ENCODE measurements at places on chromosomes 7 and 10.

GRCh38 chr10:117374506-117375359, 507 bp downstream of the PDZD8 start:
- peak; percentile 15 for DNase-seq

DNA sequence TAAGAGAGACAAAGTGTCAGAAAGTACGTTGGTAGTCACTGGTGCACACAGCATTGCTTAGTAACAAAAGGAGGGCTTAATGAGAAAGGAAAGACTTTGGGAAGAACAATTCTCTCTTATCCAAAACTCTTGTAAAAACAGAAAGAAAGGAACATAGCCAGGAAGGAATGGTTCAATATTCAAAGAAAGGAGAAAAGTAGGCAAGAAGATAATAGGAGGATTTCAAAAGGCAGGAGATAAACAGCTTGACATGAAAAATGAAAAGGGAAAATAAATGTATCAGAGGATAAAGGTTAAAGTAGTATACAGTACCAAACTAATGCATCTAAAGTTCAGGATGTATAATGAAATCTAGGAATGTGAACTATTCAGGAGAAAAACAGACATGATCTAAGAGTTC, 20.1 kb downstream of the ZFAND4 start:
- DNase-seq = no peak

GRCh38 chr7:90180011-90180585, 25.8 kb downstream of the STEAP1 start:
- no peak for DNase-seq

DNA sequence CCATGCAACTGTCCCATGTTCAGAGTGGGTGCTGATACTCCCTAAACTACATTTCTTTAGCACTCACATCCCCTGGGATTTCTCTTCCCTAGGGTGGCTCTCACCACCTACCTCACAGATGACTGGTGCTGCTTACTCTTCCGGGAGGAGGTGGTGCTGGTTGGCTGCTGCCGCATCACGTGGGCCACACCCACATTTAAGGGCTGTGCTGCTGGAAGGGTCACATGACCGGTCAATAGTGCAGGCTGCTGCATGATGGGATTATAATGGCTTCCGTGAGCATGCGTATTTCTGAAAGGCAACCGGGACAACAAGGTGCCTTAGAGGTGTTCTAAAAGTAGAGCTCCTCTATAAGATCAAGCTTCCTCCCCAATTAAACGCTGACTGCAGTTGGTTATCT, 76.8 kb downstream of the CLEC2L start:
- no peak for DNase-seq

DNA sequence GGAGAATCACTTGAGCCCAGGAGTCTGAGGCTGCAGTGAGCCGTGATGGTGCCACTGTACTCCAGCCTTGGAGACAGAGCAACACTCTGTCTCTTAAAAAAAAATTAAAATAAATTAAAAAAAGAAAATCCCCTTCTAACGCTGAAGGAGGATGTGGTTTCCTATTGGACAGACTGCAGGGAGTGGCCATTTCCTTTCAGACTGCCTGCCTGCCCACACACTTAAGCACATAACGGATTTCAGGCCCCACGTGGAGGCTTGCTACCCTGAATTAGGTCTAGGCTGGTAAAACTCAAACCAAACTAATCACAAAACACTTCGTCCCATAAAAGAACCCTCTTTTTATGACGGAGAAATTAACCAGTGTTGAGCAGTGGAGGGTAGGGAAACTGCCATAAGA, 34.0 kb downstream of the GATA3 start:
- DNase-seq = peak; percentile 4

DNA sequence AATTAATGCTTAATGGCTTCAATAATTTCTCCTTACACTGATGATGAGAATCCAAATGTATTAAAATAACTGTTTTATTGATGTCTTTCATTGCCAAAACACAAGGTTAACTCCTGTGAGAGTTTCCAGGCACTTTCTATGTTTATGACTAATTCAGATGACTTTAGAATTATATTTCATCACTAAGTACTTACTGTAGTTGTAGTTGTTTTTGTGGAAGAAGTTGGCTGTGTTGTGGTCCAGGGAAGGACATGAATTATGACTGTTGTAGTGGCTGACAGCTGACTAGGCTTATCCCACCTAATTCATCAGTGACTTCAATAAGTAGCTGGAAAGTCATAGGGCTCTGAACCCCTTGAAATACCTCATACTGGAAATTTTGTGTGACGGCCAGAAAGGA, 254.8 kb downstream of the HGF start:
- no peak for DNase-seq

DNA sequence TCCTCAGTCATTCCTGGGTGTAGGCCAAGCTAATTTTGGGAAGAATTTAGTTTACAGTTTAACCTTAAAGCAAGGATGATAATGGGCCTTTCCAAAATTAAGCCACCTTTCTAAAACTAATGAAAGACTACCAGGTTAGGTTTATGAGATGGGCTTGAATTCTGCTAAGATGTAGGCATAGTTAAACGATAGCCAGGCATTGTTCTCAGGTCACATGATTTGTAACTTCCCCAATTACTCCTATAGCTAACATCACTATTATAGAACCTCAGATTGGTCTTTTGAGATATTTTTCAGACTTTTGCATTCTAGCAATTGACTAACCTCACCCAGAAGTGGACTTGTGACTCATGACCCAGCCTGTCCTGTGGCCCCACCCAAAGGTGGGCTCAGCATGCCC, 7.0 kb upstream of the NUB1 start:
- no peak for DNase-seq

- no peak for DNase-seq
Measured at GRCh38 chr10:79939969-79940368, 8.9 kb downstream of the SFTPD start.

GRCh38 chr7:66198469-66198868, 6.7 kb upstream of the TPST1 start:
- DNase-seq = no peak

GRCh38 chr7:101535351-101535751, 93.7 kb downstream of the MYL10 start:
- DNase-seq = no peak

DNA sequence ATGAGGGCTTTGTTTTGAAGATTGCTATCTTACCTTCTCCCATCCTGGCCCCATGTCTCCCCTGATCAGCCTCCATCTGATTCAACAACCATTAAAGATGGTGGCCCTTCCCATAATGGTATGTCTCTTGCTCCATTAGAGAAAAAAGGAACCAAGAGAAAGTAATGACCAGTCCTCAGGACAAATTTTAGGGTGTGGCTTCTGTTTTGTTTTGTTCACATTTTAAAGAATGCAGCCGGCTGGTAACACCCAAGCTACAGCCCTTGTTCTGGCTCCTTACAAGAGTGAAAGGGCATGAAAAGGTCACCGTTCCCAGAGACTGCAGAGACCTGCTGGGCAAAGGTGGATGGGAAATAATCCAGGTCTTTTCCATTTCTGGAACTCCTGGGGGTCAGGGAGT, 287.9 kb upstream of the NEBL start:
- no peak for DNase-seq

GRCh38 chr7:48217753-48218152, 46.5 kb downstream of the ABCA13 start:
- DNase-seq = no peak

DNA sequence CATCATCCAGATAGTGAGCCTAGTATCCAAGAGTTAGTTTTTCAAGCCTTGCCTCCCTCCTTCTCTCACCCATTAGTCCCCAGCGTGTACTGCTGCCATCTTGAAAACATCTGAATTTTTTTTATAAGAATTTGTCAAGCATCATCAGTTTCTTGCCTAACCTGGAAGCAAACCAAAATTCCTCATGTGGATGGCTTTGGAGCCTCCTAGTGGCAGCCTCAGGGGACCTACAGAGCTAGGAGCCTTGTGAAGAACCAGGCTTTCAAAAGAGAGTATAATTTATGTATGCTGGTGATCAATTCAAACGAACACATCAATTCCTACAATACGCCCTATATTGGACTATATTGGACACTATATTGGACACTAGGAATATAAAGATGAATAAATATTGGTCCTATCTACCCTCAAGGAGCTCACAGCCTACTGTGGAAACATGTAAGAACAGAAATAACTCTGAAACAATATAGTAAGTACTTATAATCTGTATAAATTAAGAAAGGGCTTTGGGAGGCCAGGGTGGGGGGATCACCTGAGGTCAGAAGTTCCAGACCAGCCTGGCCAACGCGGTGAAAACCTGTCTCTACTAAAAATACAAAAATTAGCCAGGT, 63.4 kb downstream of the HPSE2 start:
- DNase-seq = no peak

GRCh38 chr7:152128741-152129461, 103.4 kb downstream of the GALNT11 start:
- DNase-seq = no peak

GRCh38 chr7:143205560-143206293, 16.1 kb upstream of the TAS2R40 start:
- no peak for DNase-seq

DNA sequence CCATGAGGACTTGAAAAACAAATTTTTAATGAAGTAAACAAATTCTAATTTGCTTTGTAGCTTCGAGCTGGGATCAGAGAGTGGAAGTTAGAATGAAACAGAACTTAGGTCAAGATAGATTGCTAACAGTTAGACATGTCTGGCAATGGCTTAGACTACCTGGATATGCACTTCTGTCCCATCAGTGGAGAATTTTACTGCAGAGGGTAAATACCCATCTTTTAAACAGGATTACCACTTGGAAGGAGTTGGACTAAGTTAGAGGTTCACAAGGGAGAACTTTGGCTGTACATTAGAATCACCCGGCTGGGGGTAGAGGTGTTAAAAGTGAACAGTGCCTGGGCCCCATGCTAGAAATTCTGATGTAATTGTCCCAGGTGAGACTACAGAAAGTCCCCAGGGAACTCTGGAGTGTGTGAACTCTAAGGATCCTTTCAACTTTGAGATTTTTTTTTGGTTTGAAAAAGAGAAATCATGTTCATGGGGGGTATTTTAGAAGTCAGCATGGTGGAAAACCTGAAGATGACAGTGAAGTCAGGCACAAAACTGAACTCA, 35.5 kb downstream of the ENTPD1 start:
- no peak for DNase-seq

DNA sequence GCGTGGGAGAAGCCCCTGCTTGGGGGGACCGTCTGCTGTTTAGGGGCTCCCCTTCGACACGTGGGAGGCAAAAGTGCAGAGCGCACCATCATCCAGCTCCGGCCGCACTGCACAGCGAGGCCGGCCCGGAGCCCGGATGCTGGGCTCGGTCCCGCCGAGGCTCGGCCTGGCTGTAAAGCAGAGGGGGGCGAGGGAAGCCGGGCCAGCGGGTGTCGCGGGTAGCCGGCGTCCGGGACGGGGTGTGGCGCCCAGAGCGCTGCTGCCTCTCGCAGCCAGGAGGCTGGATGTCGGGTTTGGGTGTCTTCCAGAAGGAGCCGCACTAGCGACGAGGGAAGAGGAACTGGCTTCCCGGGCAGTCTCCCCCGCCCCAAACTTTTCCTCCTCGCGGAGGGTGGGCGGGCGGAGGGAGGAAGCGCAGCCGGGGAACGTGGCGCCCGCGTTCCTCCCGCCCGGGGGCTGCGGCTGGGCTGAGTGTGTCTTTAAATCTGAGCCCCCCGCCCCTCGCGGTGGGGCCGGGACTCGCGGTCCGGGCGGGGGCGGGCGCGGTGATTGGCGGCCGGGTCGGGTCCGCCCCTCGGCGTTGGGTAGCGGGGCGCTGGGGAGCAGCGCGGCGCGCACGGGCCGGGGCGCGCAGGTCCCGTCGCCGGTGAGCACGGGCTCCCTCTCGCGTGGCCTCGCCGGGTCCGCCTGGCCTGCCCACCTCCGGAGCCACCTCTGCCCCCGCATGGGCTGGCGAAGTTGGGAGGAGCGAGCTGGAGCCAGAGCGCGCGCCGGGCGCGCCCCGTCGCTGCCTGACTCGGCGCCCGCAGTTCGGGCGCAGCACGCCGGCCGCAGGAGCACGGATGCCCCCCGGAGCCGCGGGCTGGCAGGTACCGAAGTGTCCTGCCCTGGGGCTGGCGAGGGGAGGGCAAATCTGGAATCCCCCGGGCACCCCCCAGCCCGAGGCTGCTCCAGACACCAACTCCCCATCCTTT, at the start of gene PALD1:
Gene PALD1, plus strand, starts transcription at position 577 of the 974 bp plus-strand sequence. CDS start 47,185 bp downstream, outside the sequence.
- DNase-seq = peak; percentile 17

Measured in activated T-helper 9 cell treated with anti-CD3 and anti-CD28 coated beads, Interleukin-2, amount 50 U/mL, for 16 hours (primary cell).